RCC 7860 (cell line): ENCODE measurements at places on chromosomes 3 and 15.

GRCh38 chr15:89998141-89998661 is 2.9 kb upstream of the ZNF710 start:
- peak; percentile 82 for DNase-seq

- DNase-seq: no peak
Observed at GRCh38 chr3:36820083-36820482, 55.7 kb upstream of the DCLK3 start.

DNA sequence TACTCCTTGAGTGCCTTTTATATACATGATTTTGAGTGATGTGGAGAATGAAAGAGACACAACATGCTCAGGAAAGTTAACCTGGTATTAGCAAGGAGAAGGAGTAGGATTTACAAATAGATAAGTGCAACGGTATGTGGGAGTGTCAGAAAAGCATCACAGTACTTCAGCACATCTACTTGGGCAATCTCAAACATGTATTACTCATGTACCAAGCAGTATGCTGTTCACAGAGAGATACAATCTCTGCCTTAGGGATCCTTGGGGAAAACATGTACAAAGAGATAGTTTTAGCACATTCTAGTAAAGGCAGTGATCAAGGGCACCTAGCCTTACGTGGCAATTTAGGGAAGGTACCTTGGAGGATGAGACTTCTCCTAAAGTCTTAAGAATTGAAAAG is 146.5 kb downstream of the FILIP1L start:
- DNase-seq: no peak

- DNase-seq: no peak
Observed at GRCh38 chr3:166388321-166388720, 551.1 kb upstream of the BCHE start.

- no peak for DNase-seq
Observed at GRCh38 chr3:172203522-172204258, 164.3 kb downstream of the FNDC3B start.

DNA sequence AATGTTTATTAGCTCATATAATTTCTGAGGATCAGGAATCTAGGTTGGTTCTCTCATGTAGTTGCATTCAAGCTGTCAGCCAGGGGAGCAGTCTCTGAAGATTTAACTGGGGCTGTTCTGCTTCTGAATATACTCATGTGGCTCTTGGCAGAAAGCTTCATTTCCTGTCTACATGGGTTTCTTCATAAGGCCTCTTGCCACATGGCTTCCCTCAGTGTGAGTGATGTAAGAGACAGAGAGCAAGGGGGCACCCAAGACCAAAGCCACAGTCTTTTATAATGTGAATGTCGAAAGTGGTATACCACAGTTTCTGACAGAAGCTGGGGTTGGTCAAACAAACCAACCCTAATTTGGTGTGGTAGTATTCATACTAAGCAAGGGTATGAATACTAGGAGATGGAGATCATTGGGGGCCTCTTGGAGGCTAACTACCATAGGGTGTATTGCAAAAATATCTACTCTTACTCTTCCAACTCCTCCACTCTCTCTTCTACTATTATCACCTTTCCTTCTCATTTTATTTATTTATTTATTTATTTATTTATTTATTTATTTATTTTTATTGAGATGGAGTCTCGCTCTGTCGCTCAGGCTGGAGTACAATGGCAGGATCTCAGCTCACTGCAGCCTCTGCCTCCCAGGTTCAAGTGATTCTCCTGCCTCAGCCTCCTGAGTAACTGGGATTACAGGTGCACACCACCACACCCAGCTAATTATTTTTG is 123.8 kb downstream of the B3GALNT1 start:
- no peak for DNase-seq

DNA sequence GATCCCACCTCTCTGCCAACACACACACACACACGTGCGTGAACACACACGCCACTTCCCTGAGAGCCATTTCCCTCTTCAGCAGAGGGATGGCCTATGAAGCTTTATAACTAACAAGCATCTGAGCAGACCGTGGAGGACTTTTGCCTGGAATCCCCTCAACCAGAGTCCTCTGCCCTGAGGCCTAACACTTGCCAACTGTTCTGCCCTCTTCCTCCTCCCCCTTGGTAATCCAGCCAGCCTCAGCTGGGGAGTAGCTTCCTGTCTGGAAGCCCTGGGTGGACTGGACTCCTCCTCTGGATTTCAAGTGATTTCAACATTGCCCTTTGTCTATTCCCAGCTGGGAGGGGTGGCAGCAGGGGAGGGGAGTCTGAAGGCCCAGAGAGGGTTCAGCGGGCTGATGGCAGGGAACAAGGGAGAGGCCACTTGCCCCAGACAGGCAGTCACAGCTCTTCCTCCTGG is 68.4 kb upstream of the HACD2 start:
- peak; percentile 46 for DNase-seq

GRCh38 chr3:4604693-4605092 is 111.5 kb downstream of the ITPR1 start:
- no peak for DNase-seq

DNA sequence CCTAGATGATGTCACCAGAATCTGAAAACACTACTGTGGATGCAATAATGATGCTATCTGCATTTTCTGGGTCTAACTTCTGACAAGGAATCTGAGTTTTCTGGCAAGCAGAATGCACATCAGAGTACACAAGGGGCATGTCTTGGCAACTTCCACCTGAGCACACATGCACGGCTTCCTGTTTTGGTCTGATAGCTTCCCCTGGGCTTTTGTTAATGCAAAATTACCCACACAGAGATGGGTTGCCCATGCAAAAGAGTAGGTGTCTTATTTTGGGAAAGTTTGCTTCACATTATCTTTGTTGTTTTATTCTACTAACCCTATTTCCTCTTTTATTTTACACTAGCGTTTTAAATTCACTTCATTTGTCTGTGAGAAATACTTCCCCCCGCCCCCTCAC is 74.2 kb upstream of the SATB1 start:
- DNase-seq: no peak

DNA sequence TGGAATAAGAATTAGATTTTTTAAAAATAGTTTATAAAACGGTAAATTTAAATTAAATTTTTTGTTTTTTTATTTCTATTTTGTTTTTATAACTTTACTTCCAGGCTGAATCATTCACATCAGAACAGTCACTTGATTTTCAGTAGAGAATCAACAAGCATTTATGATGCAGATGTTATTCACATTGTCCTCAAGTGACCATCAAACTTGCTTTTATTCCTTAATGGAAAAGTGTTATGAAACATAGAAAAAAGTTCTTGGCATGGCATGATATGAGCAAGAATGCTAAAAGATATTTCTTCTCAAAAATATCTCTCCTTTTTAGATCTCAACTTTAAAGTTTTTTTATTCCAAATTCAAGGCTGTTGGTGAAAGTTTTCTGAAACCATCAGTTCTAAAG is 70.9 kb upstream of the TGFBR2 start:
- DNase-seq: no peak
